Activated T-helper 17 cell treated with anti-CD3 and anti-CD28 coated beads, Interleukin-2, amount 50 U/mL, for 72 hours (primary cell): ENCODE measurements at places on chromosomes 16 and 17. TPM values are rescaled to one million over a fixed set of nuclear protein-coding genes. Genes with fewer than 3 reads are reported as not detected.

CYB5B gene
- total RNA-seq = 93.9 TPM

KRTAP9-2 gene
- not detected for total RNA-seq

RTN4RL1 gene
- total RNA-seq = 0.09 TPM

CCL1 gene
- not detected for total RNA-seq

GRCh38 chr17:61029181-61029580 is 351.5 kb downstream of the BCAS3 start:
- ATAC-seq = no peak

GRCh38 chr16:89565506-89566372 is 5.3 kb downstream of the RPL13 start:
- ATAC-seq = peak; percentile 34

DNA sequence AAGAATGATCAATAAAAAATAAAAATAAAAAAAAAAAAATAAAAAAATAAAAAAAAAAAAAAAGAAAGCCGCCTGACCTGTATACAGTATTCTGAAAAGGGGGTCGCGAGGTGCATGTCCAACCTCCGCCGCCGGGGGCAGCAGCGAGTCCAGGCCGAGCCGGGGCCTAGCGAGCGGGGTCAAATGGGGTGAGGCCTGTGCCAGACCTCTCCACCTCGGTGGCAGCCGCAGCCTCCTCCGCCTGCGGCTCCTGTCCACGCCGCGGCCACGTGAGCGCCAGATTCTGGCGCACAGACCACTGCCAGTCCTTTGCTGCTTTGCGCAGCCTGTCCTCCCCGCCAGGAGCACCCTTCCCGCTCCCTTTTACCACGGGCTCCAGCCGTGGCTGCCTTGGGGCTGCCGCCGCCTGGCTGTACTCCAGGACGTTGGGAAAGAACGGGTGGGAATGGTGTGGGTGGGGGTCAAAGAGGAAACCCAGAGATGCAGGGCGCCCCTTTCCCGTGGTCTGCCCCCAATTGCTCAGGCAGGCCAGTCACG is 2.4 kb upstream of the BCKDK start:
- ATAC-seq = peak; percentile 32

GRCh38 chr17:66739553-66739952 is 95.4 kb upstream of the CACNG5 start:
- no peak for ATAC-seq

DNA sequence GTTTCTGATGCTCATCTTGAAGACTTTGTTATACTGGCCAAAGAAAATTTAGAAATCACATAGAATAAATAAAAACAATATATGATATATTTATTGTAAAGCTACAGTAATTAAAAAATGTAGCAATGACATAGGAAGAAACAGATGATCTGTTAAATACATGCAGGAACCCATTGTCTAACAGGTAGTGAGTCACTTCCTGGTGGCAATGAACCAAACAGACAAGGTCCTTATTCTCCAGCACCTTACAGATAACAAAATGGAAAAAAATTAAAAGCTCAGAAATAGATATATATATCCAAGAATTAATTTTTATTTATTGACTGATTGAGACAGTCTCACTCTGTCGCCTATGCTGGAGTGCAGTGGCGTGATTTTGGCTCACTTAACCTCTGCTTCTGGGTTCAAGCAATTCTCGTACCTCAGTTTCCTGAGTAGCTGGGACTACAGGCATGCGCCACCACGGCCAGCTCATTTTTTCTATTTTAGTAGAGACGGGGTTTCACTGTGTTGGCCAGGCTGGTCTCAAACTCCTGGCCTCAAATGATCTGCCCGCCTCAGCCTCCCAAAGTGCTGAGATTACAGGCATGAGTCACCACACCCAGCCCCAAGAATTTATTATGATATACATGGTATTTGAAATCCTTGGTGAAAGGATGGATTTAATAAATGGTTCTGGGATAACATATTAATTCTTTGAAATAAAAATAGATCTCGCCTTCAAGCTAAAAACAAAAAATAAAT is 7.5 kb downstream of the NETO2 start:
- peak; percentile 86 for ATAC-seq

GRCh38 chr16:50457423-50457822 is 88.6 kb upstream of the BRD7 start:
- peak; percentile 62 for ATAC-seq

DNA sequence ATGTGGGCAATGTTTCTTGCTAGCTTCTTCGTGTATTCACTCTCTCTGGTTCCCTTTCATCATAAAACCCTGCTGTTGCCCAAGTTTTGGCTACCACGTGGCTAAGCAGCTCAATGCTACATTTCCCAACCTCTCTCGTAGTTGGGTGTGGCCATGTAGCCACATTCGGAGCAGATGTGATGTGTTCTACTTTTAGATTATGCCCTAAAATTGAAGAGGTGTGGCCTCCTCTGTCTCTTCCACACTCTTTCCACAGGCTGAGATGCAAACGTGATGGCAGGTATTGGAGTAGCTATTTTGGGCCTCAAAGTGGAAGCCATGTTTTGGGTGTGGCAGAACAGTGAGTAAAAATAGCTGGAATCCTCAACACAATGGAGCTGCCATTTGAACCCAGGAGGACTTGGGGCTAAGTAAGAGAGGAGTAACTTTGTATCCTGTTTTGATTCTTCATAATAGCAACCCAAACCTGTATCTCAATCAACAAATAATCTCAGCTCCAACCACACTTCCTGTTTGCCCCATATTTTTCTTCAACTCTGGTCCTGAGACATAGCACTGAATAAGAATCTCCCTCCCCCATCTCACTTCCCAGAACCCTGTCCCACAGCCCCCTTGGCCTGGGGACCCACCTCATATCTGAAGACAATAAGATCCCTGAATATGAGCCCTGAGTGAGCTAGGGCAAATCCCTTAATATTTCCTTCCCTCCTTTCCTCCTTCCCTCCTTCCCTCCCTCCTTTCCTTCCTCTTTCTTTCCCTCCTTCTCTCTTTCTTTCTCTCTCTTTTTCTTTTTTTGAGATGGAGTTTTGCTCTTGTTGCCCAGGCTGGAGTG is 4.0 kb downstream of the NUPR1 start:
- peak; percentile 46 for ATAC-seq

- ATAC-seq = no peak
Observed at GRCh38 chr16:70422543-70422942, 16.4 kb downstream of the ST3GAL2 start.

GRCh38 chr17:62001105-62001504 is 64.0 kb downstream of the MED13 start:
- ATAC-seq = no peak

DNA sequence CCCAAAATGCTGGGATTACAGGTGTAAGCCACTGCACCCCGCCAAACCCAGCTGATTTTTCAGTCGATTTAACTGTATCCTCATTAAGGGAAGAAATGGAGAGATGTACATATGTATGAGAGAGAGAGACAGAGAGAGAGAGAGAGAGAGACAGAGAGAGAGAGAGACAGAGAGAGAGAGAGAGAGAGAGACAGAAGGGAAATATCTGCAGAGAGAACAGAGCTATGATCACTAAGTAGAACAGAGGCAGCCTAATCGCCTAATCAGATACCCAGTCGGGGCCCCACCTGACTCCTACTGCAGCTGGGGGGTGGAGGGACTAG is 70.0 kb downstream of the RBBP6 start:
- no peak for ATAC-seq

DNA sequence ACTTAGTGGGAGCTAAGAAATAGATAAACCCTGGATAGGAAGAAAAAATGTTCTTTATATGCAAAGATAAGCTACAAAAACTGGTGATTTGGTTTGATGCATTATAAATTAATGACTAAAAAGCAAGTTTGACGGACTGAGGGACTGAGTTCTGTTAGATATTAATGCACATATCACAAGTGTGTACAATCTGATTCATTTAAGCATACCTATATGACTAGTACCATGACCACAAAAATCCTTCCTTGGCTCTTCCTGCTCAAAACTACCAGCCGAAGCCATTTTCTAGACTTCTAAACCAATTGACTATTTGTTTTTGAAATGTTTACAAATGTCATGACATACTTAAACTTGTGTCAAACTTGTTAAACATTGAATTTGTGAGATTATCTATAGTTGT is 374.5 kb upstream of the MON1B start:
- no peak for ATAC-seq

DNA sequence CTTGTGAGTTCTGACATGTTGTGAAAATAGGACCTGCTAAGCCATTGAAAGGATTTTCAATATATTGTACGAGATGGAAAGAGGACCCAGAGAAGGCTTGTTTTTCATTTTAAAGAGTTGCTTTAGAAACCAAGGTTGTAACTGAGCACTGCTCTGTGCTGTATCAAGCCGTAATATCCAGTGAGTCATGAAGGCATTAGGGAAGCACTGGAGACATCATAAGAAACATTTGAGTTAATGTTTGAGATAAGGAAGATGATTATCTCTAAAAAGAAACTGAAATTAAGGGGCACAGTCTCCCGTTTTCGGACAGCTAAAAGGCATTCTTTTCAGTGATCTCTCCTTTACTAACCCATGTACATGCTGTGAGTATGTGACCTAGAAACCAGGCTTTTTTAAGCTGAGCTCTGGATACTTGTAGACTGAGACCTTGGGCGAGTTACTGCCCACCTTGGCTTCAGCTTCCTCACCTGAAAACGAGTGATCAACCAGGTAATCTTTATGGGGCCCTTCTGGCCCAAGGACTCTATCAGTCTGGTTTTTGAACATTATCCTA is 149.2 kb upstream of the TBX2 start:
- no peak for ATAC-seq

DNA sequence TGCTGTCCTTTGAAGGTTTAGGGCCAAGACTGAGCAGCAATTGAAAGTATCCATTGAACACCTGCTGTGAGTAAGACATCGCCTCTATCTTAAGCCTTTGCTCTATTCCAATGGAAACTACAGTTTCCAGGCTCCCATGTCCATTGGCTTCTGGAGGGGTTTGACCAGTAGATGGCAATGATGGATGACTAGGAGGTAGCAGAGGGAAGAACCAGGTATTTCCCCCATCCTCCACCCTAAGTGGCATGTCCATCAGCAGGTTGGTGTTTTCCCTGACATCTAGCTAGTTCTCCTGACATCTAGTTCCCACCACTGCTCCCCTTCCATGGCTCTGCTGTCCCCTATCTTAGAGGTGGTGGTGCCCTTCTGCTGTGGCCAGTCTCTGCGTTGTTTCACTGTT is 58.7 kb downstream of the CENPV start:
- ATAC-seq = no peak

DNA sequence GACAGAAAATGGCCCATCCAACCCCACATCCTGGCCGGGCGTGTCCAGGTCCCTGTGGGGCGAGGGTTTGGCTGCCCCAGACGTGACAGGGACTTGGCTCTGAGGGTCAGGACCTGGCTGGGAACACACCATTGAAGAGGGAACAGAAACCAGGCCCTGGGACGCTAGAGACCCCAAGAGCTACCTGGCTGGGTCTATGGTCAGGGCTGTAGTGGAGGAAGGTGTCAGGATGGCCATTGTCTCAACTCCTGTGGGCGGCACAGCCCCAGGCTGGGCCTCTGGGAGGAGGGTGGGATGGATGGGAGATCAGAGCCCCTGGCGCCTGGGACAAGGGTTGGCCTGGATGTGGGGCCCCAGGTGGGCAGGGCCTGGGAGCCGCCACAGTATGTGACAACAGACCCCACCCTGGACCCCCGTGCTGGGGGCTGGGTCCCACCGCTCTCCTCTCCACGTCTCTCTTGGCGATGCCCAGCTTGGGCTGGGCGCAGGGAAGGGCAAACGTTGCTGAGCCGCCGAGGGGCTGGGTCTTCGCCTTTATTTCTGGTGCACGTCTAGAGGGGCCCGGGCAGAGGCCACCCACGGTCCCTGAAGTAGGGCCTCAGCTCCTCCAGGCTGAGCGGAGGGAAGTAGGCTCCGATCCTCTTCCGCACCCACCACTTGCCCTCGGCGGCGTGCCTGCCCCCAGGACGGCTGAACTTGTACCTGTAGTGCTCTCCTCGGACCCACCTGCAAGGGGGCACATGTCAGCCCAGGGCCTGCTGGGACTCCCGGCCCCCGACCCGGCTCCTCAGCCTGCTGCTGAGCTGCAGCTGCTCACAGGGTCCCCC is 53.7 kb upstream of the GNG13 start:
- no peak for ATAC-seq
